ENCODE measurements at places on chromosomes 2 and 18.

DNA sequence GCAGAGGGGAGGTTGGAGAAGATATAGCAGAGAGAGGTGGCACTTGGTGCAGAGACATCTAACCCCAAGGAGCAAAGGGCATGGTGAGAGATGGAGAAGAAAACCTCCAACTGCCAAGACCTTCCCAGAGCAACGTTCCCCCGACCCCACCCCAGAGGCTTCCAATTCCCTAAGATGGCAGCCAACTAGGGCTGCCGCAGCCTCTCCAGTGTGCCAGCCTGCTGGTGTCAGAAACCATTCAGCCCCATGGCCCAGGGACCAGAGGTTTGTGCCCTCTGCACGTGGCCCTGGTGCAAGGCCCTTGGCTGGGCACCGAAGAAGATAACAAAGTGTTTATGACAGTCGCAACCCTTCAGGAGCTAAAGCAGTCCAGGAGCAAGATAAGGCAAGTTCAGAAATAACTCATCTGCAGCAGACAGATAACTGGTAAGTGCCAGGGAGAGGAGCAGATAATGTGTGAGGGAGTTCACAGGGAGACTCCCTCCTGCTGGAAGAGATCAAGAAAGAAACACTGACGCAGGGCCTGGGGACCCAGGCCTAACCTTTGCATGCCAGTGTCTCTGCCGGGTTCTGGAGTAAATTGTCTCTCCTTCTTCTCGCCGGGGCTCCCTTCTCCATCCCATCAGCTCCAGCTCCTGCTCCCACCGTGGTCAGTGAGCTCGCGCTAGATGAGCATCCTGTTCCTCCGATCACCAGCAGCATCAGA lies 66.1 kb upstream of the ID2 start:
- no peak for DNase-seq

GRCh38 chr2:195805283-195805976 lies 148.4 kb downstream of the SLC39A10 start:
- DNase-seq: no peak

- no peak for DNase-seq
These were observed 72.2 kb downstream of the EMILIN2 start for GRCh38 chr18:2918761-2919550.

DNA sequence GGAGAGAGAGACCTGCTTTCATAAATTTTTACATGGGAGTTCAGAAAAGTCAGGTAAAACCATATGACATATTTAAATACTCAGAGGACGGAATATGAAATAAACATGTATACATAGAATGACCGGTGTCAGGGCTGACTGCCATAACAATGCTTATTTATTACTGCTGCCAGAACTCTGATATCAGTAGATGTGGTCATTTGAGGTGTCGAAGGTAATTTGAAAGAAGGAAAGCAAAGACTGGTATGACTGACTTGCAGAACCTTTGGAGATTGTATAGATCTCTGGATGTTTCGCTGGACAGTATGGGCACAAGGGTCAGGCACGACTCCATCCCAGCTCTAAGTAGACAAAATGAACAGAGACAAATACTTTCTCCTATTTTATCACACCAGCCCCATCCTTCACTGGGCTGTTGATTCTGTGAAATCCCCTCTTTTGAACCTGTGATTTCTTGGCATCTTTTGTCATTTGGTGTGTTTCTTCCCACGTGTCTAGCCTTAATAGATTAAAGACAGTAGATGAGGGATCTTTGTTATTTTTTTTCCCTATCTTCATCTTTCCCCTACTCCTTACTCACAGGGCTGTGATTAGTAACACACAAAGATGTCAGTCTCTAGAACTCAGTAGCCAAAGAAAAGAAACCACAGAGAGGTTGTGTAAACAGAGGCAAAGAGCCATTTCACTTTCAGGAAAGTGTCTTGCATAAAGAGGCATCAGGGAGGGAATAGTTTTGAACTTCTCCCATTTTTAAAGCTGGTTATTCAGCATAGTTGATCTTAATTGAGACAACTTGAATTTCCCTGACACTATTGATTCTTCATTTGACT lies 61.6 kb downstream of the ICOS start:
- DNase-seq: no peak

GRCh38 chr2:214180071-214180470 lies 230.8 kb upstream of the VWC2L start:
- no peak for DNase-seq

- no peak for DNase-seq
These were observed 250.0 kb downstream of the SMAD2 start for GRCh38 chr18:47680488-47680887.

DNA sequence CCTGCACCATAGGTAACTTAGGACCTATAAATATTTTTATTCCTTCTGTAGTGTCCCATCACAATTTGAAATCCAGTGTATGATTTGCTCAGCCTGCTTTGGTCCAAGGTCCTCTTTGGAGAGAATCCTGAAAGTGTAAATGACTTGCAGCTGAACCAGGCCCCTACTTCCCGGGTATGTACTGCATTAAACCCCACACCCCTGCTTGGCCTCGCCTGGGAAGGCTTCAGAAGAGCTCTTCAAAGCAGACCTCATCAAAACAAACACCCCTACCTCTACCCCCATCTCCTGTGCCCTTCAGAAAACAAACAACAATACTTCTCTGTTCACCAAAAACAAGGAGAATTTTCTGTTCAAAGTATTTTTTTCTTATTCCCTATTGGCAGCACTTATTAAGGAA lies 9.5 kb upstream of the SPTBN1 start:
- DNase-seq: no peak

DNA sequence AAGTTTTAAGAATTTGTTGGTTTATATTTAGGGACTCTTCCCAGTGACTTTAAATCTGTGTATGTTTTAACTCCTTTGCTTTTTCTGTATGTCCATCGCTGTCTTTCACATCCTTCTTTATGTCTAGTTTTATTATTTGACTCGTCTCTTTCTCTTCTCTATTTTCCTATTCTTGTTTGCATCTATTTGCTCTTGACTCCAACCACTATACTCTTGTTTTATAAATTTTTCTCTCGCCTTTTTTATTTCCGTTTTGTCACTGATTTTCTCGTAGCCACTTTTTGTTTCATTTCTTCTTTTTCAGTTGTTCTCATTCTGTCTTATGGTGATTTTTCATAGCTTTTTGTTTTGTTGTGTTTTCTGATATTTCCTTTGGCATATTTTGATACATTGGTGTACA lies 170.5 kb upstream of the NETO1 start:
- DNase-seq: no peak

DNA sequence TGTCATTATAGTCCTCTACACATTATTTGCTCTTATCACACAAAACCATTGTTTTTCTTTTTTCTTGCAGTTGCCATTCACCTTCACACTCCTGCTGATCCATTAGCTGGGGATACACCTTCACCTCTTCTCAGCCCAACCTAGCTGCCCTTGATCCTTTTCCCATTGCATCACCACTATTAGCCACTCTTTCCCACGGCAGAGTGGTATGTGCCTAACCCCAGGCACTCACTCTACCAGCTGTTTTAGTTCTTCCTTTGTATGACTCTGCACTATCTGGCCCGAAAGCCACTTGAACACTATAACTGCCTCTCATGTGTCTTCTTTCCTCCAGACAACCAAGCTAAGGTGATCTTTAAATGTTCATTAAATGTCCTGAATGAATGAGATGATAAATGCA lies 145.4 kb upstream of the PIK3C3 start:
- DNase-seq: no peak

DNA sequence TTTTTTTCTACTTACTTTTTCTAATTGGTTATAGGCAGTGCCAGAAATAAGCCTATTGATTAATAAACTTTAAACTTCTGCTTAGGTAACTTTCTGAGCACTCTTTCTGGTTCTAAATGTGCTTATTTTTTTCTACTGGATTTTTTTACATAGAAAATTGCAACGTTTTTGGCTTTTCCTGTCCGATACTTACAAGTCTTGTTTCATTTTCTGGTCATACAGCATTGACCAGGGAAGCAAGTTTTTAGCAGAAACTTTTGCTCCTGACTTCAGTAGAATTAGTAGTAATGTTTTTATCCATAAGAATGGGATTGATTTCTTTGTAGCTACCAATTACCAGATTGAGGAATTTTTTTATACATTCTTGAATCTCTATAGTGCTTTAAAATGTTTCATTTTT lies 36.9 kb downstream of the NCKAP5 start:
- DNase-seq: no peak

- DNase-seq: no peak
These were observed 42.4 kb upstream of the TACR1 start for GRCh38 chr2:75241696-75242095.

DNA sequence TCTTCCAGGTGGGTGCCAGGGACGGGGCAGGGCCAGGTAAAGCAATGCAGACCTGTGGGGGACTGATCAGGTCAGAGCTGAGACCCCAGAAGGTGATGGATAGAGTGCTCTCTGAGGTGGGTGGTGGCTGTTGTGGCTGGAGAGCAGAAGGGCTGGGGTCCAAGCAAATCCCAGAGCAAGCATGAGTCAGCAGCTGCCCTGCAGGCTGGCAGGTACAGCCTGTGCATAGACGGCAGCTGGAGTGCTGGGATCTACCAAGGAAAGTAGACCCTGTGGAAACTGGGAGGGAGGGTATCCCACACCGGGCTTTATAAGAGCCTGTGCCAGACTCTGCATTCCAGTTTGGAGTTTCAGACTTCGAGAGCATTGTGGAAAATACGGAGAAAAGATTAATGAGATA lies 663 bp downstream of the TRIM54 start:
- DNase-seq: no peak

DNA sequence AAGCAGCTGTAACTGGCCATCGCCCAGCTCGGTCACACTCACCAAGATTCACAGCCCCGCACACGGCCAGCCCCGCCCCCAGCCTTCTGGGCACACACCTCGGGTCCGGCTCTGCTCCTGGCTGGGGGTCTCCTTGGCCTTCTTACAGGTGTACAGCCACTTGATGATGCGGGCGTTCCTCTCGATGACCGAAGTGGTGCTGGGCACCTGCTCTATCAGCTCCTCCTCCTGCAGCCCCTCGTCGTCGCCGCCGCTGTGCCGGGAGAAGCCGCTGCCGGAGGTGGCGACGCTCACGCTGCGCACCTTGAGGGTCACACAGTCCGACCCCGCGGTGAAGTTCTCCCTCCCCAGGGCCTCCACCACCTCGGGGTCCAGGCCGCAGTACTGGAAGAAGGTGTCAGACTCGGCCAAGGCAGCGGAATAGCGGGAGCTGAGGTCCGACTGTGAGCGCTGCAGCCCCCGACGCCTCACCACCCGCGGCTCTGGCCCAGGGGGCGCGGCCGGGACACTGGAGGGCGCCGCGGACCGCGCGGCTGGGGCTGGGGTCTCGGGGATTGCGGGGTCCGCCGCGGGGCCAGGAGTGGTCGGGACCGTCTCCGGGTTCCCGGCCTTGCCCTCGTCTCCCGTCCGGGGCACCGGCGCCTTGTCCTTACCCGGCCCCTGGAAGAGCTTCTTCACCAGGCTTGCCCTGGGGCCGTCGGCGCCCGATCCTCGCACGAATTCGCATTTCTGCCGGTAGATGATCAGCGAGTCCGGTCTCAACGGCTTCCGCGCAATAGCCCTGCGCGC lies 769 bp downstream of the FAM110C start:
- DNase-seq: no peak

DNA sequence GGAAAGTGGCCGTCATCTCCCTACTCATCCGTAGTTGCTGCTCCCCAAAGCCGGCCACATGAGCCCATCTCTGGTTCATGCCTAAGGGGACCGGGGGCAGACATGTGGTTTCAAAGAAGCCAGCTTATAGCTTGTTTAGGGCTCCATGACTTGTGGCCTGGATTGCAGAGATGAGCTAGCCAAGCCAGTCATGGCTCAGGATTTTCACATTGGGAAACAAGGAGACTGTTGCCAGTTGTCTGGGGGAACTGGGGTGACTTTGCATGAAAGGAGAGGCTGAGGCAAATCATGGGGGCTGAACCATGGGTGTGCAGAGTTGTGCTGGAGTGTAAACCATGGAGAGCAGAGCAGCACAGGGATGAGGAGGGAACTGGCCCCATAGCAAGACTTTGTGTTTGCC lies 183.0 kb upstream of the APCDD1 start:
- no peak for DNase-seq

DNA sequence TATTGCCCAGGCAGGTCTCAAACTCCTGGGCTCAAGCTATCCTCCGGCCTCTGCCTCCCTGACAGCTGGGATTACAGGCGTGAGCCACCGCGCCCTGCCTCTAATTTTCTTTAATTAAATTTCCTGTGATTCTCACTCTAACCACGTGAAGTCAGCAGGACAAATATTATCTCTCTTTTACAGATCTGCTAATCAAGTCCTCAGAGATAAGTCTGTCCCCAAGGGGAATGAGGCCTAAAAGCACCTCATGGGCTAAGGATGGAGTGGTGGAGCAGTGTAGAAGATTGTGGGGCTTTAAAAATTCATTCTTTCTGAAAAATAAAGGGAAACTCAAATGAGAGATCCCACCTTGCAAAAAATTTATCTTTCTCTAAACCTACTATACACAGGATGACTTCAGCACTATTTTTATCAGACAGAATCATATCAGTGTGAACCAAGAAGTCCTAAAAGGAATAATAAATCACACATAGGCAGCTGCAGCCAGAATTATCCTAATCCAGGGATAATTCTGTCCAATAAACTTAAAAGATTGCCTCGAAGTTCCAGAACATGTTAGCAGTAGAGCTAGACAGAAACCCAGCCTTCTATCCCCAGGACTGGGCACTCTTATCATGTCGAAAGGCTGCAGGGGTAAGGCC lies 38.3 kb upstream of the BMPR2 start:
- no peak for DNase-seq

DNA sequence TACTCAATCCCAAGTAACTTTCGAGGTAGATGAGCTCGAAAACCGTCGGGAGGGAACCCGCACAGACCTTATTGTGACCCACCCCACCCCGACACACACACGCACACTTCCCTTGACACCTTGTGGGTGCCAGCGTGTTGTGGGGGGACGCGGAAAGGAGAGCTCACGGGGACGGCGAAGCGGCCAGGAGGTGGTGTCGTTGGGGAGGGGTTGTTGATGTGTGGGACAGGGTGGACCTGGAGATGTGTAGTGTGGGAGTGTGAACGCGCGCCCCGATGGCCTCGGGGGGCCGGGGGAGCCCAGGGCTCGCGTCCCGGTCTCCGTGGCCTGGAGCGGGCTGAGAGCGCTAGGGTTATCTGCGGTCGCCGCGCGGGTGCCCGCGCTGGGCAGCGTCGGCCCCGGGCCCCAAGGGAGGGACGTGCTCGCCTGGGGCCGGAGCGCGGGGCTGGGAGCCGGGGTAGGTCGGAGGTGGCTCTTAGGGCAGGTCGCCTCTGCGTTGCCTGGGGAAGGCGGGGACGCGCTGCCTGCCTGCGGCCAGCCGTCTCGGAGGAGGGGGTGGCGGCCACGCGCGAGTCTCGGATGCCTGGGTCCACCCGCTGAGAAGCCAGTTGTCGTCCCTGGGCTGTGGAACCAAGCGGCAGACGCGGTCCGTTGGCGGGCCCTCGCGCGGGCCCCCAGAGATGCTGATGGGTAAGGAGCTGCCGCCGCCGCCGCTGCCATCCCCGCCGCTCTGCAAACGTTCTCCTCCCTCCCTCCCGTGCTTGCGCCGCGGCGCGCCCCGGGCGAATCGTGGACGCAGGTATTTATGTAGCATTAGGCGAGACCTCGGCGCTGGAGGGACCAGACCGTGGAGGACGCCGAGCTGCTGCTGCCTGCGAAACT lies 1.6 kb downstream of the KLHL29 start:
- DNase-seq: no peak

DNA sequence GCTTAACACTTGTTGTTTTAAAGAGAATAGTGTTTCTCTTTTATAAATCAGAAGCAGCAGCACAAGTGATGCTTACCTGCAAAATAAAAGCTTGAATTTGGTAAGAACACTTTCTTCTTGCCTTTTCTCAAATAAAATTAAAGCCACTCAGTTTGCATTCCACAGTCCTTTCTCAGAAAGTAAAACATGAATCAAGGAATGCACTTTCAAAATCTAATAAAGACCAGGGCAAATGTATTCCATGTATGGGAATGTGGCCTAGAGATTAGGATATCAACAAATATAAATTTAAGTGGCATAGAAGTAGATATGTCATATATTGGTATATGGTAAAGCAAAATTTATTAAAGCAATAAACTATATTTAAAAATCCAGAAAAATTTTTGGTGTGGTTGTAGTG lies 352.8 kb downstream of the THSD7B start:
- no peak for DNase-seq

Data from stimulated activated CD8-positive, alpha-beta memory T cell treated with anti-CD3 and anti-CD28 coated beads, Interleukin-15, amount 100 ng/mL, for 48 hours (primary cell).